ENCODE measurements at places on chromosomes 5 and 9. TPM values are rescaled to one million over a fixed set of nuclear protein-coding genes. Genes with fewer than 3 reads are reported as not detected.

ZSWIM6 gene
- total RNA-seq, result 3.8 TPM

FBP2 gene
- total RNA-seq, result not detected

MCCC2 gene
- total RNA-seq, result 28.7 TPM

OR1J4 gene
- total RNA-seq, result not detected

CDC26 gene
- total RNA-seq, result 34.8 TPM

MLANA gene
- not detected for total RNA-seq

GLDC gene
- 1.3 TPM for total RNA-seq

SLC9A3 gene
- 3.1 TPM for total RNA-seq

LPAR1 gene
- total RNA-seq, result 39.0 TPM

FOXD4 gene
- total RNA-seq, result 0.12 TPM

LAMC3 gene
- 4.0 TPM for total RNA-seq

SYK gene
- not detected for total RNA-seq

ANKRD34B gene
- not detected for total RNA-seq

PDE8B gene
- total RNA-seq, result not detected

NIM1K gene
- 0.68 TPM for total RNA-seq

GFI1B gene
- total RNA-seq, result not detected

CDH9 gene
- total RNA-seq, result not detected

UNC13B gene
- 15.1 TPM for total RNA-seq

SAXO1 gene
- 0.20 TPM for total RNA-seq

PTCD2 gene
- 10.9 TPM for total RNA-seq

NUTM2F gene
- total RNA-seq, result not detected

ANKRD20A1 gene
- total RNA-seq, result not detected

NUTM2G gene
- total RNA-seq, result not detected

SLC6A3 gene
- total RNA-seq, result not detected

IFNK gene
- not detected for total RNA-seq

SPATA6L gene
- not detected for total RNA-seq

NR5A1 gene
- total RNA-seq, result not detected

PCDHB14 gene
- total RNA-seq, result 2.5 TPM

CA9 gene
- 3.9 TPM for total RNA-seq

SLC45A2 gene
- not detected for total RNA-seq

HSD17B3 gene
- total RNA-seq, result not detected

ANKRD33B gene
- 2.2 TPM for total RNA-seq

PDLIM4 gene
- total RNA-seq, result 43.8 TPM

ADAMTS2 gene
- 112 TPM for total RNA-seq

IL9 gene
- total RNA-seq, result not detected

CBY3 gene
- total RNA-seq, result not detected

SPATA31A1 gene
- total RNA-seq, result not detected

CPLANE1 gene
- total RNA-seq, result 20.3 TPM

GABRA6 gene
- total RNA-seq, result not detected

LSM11 gene
- 2.6 TPM for total RNA-seq

MED22 gene
- 19.7 TPM for total RNA-seq

GAPT gene
- not detected for total RNA-seq

SLC36A2 gene
- total RNA-seq, result not detected

KIF24 gene
- 0.78 TPM for total RNA-seq

CDC20B gene
- total RNA-seq, result not detected

NOXA1 gene
- total RNA-seq, result 0.12 TPM

C5orf58 gene
- total RNA-seq, result not detected

LHX6 gene
- 0.81 TPM for total RNA-seq

SH2D3C gene
- total RNA-seq, result 2.5 TPM

ZMAT2 gene
- 25.1 TPM for total RNA-seq

SLC36A3 gene
- not detected for total RNA-seq

TYRP1 gene
- total RNA-seq, result not detected

Data from cardiac ventricle fibroblast (primary cell).